Breast epithelium (tissue), 4 donors: ENCODE measurements at places on chromosomes 4 and X.

GRCh38 chr4:122876456-122876855 is 45.9 kb downstream of the NUDT6 start:
- no peak for DNase-seq

- no peak for DNase-seq
Measured at GRCh38 chr4:14223461-14223860, 595.9 kb upstream of the BOD1L1 start.

DNA sequence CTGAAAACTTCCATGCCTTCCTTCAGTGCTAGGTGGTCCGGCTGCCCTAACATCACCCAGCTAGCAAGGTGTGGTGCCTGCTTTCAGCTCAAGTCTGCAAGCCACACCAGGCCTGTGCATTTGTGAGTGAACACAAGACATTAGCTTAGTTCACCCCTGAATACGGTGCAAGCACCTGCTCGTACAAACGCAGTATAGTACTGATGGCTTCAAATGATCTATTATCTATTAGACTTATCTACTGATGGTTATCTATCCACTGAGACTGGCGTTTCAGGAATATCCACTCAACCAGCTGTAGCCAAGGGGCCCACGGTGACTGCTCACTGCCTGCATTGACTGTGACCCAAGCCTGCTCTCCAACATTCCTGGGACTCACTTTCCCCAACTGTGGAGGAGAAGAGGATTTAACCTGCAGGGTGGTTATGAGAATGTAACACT is 155.9 kb downstream of the SHOX start:
- DNase-seq: no peak

GRCh38 chr4:5421416-5421815 is 286.9 kb downstream of the EVC2 start:
- no peak for DNase-seq

- DNase-seq: no peak
Measured at GRCh38 chr4:155667222-155667567, 547 bp downstream of the GUCY1A1 start.

- DNase-seq: no peak
Measured at GRCh38 chr4:118999919-119000318, 111.3 kb downstream of the SYNPO2 start.

DNA sequence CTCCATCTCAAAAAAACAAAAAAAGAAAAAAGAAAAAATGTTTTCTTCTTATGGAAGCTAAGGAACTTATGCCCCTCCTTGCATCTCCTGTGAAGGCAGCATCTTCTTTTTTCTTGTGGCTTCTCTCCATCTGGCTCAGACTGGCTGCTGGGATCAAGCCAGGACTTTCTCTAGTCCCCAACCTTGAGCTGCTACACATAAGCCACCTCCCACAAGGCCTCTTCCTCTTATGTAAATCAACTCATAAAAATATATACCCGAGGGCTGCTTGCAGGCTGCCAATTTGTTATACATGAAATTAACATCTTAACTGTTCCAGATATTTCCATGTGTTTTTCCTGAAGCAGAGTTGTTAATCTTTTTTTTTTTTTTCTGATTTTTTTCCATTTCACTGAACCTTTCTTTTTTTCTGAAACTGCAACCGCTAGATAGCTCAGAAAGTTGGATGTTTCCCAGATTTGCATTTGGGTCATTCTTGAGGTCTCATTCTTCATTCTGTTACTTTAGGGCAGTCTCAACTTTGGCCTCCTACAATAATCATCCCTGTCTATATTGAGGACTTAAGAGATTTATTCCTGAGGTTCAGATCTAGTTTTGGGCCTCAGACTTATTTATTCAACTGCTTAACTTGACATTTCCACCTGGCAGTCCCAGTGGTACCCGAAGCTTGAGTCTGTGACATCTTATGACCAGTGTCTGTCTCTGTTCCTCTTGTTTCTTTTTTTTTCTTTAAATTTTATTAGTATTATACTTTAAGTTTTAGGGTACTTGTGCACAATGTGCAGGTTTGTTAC is 10.3 kb downstream of the SNX25 start:
- peak; percentile 54 for DNase-seq

DNA sequence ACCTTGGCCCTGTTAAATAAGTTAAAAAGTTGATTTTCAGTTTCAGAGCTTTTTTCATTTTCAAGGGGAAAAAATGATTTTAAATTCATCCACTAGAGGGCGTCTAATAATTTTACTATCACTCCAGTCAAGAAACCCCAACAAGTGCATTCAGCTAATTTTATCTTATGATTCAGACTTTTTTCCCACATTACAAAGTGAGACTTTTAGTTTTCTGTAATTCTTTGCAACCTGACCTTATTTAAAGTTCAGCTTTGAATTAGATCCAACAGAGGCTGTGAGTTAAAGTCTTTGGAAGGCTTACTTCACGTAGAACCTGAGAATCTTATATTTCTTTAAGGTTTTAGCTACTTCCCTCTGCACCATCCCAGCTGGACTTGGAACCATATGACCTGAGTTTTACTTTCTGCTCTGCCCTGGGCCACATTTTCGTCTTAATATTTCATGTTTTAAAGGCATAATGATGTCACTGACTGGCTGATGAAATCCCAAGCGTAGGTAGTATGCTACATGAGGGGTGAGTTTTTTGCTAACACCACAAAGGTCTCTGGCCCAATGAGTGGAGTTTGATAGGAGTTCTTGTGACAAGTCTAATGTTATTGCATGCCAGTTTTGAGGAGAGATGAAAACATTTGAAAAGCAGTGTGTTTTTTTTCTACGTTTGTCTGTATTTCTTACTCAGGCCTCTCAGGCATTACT is 7.2 kb downstream of the GNRHR start:
- DNase-seq: no peak

DNA sequence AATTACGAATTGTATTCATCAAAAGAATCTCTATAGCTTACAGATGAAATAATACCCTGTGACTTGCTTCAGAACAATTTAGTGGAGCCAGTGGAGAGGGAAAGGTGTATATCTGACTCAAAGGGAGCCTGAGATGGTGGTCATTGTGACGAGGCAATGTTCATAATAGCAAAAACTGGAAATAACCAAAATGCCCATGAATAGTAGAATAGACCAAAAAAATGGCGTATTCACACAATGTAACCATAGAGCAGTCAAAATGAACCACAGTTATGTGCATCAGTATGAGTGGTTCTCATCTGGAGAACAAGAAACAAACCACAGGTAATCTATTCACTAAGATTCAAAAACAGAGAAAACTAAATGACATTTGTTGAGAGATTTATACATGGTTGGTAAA is 125.3 kb upstream of the CLNK start:
- no peak for DNase-seq

GRCh38 chr4:153111426-153112040 is 92.7 kb upstream of the TRIM2 start:
- DNase-seq: no peak

GRCh38 chr4:53562409-53562808 is 28.9 kb downstream of the LNX1 start:
- no peak for DNase-seq

- no peak for DNase-seq
Measured at GRCh38 chr4:132328761-132329160, 820.3 kb upstream of the PCDH10 start.

DNA sequence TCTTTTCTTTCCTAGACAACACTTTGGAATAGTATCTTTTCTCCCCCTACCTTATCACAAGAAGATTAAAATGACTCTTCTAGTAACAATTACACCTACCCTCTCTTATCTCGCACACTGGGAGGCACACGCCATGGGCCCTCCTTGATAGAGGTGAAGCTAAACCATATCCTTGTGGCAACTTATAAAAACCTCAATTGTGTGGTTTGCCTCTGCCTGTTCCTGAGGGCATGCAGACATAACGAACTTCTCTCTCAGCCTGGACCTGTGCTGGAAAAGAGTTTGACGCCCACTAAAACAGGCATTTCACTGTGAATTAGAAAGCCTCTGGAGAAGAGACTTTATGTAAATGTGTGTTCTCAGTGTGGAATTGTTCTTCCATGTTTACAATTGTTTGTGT is 141.2 kb downstream of the NDST3 start:
- DNase-seq: no peak

- DNase-seq: no peak
Measured at GRCh38 chr4:6674500-6675149, 19.1 kb upstream of the S100P start.

DNA sequence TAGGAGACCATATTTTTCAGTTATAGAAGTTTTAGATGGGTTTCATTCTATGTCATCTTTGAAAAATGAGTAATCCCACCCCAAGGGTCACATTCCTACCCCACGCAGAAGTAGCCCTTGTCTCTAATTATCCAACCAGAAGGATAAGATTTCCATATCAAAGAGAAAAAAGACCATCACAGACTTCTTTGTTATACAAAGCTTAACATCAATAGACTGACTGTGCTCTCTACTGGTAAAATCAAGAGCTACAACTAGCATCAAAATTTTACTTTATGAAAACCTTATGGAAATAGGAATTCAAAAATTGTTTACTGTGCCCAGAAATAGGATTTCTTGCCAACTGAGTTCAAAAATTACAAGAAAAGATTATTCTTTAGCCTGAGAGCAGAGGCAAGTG is 24.9 kb downstream of the TNMD start:
- no peak for DNase-seq

- DNase-seq: no peak
Measured at GRCh38 chr4:151323667-151324066, 1.7 kb downstream of the SH3D19 start.

- DNase-seq: no peak
Measured at GRCh38 chr4:100022792-100023222, 72.7 kb upstream of the H2AZ1 start.

GRCh38 chrX:15430584-15430983 is 46.4 kb upstream of the VEGFD start:
- no peak for DNase-seq

DNA sequence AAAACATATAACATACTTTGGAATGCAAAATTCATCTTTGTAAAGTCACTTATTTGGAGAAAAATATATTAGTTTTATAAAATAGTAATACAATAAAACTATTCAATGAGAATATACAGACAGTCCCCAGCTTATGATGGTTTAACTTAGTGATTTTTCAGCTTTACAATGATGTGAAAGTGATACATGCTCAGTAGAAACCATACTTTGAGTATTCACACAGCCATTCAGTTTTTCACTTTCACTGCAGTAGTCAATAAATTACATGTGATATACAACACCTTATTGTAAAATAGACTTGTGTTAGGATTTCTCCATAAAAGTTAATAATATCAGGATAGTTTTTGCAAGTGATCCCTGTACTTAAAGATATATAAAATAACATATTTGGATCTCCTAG is 436.0 kb downstream of the CENPC start:
- DNase-seq: no peak

- no peak for DNase-seq
Measured at GRCh38 chrX:10634392-10635161, 14.2 kb upstream of the MID1 start.

DNA sequence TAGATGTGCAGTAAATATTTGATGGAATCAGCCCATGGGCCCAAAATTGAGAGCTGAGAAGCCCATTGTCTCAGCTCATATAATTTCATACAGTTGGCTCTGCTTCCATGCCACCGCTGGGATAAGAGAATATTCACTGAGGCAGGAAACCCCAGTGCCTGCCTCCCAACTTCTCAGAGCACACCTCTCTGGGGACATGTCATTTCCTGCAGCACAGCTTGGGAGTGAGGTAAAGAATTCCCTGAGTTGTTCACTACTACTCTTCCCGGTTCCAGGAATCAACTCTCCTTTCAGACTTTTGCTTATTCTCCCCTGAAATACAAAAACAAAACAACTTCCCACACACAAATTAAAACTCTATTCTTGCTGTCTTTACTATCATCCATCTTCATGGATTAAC is 389.3 kb downstream of the MAPK10 start:
- no peak for DNase-seq
